Activated CD8-positive, alpha-beta T cell treated with anti-CD3 and anti-CD28 coated beads for 36 hours (primary cell): ENCODE measurements at places on chromosomes 5 and 9.
A peak's percentile ranks its signal among the peaks of the same experiment; 100 is the strongest.

GRCh38 chr9:134358026-134358661 lies 31.9 kb downstream of the RXRA start:
- no peak for DNase-seq

DNA sequence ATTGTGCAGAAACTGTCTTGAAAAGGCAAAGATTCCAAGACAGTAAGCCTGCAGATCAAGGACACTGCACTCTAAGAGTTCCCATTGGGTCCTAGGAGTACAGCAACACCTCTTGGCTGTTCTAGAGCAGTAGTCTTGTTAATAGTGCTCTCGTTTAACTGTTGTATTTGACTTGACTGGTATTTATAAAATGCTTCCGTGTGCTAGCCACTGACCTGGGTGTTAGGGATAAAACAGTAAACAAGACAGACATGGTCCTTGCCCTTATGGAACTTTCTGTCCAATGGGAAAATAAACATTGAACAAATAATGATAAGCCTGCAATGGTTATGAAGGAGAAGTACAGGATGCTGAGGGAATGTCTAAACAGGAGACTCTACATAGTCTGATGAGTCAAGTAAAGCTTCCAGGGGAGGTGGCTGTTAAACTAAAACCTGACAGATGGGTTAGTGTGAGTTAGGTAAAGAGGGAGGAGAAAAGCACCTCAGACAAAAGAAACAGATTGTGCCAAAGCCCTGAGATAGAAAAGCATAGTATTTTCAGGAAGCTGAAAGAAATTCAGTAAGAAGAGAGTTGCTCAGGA lies 33.3 kb downstream of the TDRD7 start:
- DNase-seq, result no peak

- DNase-seq, result no peak
These were observed 54.3 kb downstream of the TRIP13 start for GRCh38 chr5:946720-947625.

DNA sequence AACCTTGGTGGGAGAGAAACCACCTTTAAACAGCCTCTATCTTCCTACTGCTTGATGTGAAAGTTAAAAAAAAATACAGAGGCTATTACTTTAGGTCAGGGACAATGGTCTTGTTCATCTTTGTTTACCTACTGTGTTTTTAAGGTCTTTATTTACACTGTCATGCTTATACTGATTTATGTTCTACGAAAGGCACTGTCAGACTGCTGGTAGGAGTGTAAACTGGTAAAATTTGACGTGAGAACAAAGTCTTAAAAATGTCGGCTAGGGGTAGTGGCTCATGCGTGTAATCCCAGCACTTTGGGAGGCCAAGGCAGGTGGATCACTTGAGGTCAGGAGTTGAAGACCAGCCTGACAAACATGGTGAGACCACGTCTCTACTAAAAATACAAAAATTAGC lies 42.1 kb upstream of the ELOVL7 start:
- no peak for DNase-seq

DNA sequence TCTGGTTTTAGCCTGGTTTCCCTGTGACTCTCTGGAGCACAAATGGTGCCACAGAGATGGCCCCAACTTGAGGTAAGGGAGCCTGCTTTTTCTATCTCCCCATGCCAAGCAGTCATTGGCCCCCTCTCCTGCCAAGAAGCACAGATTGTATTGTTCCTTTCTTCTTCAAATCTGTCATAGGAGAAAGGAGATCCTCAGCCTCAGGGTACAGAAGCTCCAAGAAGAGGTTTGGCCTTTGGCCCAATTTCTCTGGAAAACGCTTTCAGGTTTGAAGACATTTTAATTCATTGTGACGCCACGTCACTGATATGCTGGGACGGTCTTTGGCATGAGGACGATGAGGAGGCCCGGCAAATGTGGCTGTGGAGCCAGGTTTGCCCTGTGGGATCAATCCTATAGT lies 29.2 kb upstream of the PANK3 start:
- no peak for DNase-seq

DNA sequence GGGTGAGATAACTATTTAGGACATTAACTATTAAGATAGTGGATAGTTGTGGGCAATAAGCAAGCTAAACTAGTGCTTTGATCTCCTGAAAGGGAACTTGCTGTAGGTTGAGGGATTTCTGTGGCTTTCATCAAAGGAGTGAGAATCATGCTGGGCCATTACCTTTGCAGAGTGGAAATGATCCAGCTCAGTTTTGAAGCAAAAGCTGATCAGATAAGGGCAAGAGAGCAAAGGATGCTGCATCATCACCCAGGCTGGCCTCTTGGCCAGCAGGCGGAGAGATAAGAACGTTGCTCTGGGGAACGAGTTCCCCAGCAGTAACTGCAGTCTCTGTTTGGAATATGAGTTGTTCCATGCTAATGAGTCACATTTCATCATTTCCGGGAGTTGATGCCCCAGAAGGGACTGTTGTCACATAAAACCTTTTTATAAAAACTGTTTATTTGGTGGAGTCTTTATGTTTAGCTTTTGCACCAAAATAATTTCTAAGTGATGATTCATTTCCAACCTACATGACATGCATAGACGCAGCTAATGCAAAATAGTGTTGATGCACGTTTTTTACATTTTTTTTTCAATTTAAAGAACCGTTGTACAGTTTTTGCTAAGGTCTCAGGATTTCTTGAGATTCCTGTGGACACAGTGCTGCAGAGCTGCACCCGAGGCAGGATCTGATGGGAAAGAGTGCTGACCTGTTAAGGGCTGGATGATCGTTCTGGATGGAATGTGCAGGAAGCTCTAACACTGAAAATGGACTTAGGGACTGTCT lies 99.3 kb downstream of the ACTBL2 start:
- DNase-seq, result peak; percentile 31

DNA sequence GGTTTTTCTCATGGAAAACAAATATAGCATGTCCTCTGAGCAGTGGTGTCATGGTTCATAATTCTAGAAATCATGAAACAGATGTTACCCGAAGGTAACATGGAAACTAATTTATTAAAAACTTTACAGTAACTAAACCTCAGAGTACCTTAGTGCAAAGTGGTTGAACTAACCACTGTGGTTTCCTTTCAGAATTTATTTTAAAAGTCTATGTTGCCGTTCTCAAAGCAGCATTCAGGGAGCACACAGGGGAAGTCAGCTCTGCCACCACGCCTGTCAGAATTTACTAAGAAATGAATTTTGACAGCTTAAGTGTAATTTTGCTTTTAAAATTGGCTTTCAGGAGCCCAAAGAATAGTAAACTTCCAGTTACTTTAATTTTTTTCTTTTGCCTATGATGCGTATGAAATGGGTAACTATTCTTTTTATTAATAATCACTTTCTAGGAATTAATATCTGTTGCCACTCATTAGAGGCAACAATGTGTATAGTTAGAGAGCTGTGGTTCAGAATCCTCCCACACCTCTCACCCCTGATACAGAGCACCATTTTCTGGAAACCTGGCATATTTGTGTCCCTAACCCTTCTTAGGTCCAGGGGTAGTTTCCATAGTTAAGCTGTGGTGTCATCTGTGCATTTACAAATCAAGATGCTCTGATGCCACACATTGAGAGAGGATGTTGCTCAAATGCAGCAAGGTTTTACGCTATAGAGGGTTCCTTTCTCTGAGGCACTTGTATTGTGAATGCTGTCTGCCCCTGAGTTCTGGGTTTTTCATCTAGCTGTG lies 202.6 kb downstream of the ZSWIM6 start:
- peak; percentile 22 for DNase-seq

GRCh38 chr5:175418251-175418650 lies 25.7 kb downstream of the DRD1 start:
- DNase-seq, result no peak

DNA sequence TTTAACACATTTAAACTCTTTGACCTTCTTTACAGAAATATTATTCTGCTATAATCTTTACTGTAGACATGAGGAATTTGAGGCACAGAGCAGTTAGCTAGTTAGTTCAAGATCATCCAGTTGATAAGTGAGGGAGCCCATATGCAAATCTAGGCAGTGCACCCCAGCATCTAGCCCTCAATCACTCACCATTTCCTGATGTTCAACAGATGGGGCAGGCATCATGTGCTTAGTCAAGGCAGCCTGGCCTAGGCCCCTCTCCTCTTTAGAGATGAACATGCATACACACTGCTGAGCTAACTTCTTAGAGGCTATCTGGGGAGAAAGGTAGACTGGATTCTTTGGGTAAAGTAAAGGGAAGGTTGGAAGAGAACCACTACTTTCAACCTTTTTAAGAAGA lies 206.8 kb upstream of the SLC24A2 start:
- DNase-seq, result no peak

DNA sequence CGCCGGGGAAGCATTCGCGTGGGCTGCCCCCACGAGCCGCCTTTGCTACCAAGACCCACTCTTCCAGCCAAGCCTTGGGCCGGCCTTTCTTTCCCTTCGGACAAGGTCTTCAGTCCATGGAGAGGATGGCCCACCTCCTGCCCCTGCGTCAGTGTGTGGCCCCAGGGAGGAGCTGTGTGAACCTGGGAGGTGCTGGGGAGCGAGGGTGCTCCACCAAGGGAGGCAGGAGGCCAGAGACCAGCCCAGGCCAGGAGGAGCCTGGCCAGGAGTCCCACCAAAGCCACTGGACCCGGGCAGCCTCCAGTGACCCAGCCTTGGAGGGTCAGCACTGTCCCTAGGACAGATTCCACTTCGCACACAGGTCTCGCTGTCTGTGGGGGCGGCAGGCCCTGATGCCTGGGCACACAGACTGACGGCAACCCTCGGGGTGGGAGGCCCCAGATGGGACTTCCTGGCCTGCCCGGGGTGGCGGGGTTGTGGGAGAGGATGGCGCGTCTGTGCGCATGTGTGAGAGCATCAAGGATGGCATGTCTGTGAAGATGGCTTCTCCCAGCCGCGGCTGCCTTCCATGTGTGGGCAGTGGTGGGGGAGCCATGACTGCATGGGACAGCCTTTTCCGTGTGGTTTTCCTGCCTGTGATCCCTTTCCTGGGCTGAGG lies 113.3 kb upstream of the LPCAT1 start:
- no peak for DNase-seq

DNA sequence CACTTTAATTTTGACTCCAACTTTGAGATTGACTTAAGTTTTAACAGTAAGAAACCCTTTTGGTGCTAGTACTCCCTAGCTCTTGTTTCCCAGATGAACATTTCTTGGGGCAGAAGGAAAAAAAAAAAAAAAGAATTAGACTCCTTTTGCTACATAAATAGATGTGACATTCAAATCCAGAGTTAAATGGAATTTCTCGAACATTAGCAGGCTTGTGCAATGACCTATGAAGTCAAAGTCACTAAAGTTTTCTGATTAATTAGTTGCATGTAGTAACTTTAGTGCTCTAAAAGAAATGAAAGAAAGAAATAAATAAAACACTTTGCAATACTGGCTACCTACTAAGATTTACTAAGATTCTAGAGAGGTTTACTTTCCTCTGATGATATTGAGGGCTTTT lies 106.8 kb downstream of the TMEM174 start:
- no peak for DNase-seq

DNA sequence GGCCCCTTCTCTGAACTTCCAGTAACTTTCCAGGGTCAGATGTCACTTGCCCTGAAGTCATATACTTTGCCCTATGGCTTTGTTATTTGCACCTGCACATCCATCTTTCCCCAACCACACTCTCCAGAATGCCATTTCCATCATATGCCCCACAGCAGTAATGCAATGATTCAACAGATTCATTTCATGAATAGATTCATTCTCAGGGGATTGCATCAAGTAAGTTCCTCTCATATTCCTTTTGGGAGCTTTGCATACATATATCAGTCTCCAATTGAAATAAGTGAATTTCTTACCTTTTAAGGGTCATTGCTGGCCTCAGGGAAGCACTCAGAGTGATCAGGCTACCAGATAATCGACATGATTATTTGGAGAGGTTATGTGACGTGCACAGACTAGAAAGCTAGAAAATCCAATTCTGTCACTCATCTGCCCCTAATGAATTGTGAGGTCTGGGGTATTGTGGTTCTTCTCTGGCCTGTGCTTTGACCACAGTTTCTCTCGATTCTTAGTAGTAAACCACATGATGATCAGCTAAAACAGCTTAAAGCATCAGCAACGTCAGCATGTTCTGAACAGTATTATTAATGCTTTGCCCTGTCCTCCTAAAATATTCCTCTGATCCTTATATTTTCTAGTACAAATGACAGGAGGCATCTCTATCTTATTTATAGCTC lies 179.9 kb downstream of the ATPSCKMT start:
- no peak for DNase-seq

DNA sequence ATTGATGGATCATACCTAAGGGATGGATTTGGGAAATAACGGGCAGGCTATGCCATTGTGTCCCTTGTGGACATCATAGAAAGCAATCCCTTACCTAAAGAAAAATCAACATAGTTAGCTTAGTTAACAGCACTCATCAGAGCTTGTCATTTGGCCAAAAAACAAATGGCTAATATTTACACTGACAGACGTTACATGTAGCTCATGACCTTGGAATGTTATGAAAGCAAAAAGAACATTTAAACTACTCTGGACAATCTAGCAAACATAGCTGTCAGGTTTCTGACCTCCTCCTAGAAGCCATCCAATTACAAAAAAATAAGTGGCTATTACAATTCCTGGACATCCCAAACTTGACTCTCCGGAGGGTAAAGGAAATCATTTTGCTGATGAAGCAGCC lies 23.8 kb downstream of the TMEM232 start:
- no peak for DNase-seq

- DNase-seq, result no peak
These were observed 51.7 kb downstream of the JADE2 start for GRCh38 chr5:134577022-134577795.

DNA sequence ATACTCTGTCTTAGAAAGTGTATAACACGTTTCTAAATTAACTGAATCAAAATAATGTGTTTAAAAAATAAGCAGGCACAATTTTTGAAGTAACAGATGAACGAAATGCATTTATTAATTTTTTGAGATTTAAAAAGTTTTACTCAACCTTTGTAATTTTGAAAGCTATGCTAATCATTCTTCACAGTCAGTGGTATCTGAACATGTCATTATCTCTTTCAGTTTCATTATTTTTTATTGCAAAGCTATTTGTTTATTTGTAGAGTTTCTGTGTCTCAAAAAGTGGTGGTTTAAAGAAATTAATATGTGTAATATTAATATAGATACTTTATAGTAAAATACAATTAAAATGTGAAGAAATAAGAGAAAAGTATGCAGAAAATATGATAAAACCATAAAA lies 11.2 kb downstream of the CHSY3 start:
- no peak for DNase-seq

DNA sequence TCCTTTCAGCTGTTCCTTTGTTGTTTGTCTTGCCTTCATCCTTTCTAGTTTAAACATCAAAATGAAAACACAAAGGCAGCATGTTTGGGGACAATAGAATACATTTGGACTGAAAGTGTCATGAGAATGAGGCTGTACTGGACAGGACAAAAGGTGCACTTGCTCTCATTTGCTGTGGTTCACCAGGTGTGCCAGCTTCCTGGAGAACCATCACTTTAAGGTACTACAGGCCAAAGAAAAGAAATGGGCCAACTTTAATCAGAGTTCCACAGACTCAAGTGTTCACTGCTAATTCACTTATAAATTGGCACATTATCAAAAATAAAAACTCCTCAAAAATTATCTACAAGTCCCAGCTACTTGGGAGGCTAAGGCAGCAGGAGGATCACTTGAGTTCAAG lies 53.8 kb downstream of the ABHD17B start:
- DNase-seq, result no peak

DNA sequence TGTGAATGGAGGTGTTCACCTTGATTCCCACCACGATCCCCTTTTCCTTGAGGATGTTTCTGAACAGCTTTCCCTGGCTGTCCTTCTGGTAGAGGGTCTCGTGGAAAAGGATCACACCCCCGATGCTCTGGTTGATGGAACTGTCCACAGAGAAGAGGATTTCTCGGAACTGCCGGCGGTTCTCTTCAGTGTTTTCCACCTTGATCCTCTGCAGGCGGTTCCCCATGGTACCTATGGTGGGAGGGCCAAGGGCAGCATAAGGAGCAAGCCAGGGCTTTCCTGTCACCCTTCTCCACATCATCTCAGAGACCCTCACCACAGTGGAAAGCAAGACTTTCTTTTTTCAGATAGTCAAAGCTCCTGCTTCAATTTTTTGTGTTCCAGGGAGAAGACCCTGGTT lies 5.8 kb downstream of the ALDOB start:
- no peak for DNase-seq
